ENCODE measurements at places on chromosomes 5 and 9.
A peak's percentile ranks its signal among the peaks of the same experiment; 100 is the strongest.

GRCh38 chr5:148733601-148734438 is 79.5 kb upstream of the HTR4 start:
- DNase-seq, result peak; percentile 49

DNA sequence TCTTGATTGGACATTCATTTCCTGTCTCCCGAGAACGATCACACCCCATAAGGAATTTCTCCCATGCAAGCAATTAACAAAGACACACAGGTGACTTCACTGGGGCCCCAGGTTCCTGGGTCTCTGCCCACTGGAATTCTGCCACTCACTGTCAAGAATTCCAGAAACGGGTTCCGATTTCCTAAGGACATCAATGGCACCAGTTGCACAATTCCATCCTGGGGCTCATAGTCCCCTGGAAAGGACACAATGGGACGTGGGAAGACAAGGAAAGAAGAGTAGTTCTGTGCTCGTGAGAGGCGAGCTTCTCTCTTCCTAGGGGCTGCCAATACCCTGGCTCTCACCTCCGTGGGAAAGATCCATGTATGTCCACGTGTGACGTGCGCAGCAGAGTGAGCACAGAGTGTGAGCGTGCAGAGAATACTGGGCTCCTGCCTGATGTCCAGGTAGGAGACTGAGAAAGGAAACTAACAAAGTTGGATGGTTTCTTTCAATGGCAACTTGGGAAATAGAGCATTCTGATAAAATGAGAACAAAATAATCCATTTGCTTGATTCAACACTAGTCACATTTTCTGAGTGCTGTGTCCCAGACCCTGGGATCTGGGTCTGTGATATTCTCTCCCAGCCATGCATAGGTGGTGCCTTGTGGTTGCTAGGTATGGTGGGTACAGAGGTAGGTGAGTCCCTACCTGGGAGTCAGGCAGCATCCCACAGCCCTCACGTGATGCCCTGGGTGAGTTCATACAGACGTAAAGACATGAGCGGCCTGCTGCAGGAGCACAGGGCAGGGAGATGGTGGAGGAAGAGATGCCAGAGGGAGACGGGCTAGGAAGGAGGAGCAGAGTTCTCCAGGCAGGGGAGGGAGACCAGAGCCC is 159.8 kb downstream of the COL23A1 start:
- no peak for DNase-seq

GRCh38 chr5:177987326-177987725 is 8.7 kb downstream of the PROP1 start:
- DNase-seq, result no peak

GRCh38 chr5:102421647-102422046 is 77.2 kb downstream of the SLCO6A1 start:
- no peak for DNase-seq

DNA sequence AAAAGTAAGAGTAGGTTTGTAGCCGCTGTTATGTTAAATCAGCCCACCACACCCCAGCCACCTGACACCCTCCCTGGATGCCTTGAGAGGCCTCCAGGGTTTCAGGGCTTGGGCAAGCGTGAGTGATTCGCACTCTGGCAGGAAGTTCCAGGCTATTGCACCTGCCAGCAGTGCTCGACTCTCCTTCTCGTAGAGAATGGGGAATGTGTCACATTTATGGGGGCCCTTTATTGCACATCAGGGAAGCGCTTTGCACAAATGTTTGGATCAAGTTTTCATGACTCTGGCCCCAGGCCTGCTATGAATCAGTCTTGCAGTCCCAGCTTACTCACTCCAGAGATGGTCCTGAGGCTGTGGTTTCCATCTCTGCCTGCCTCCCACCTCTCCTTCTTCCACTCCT is 66.1 kb upstream of the ADRA1B start:
- DNase-seq, result no peak

GRCh38 chr5:58983526-58984452 is 400.9 kb downstream of the RAB3C start:
- DNase-seq, result no peak

DNA sequence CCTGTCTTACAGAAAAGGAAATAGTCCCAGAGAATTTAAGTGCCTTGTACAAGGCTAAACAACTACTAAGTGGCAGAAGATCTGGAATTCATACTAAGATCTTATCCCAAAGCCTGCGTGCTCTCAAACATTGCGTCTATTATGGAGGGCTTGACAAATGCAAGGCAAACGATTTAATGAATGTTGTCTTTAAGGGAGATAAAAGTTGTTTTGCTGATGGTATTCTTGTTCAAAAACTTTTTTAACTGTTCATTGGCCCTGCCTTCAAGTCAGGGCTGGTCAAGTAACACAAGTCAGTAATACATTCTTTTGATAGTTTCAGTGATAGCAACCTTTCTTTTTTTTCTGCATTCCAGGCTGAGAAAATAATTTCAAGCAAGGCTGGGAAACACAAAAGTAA is 1.7 kb upstream of the SLC38A9 start:
- DNase-seq, result no peak

GRCh38 chr5:176716320-176716719 is 69.0 kb downstream of the TSPAN17 start:
- DNase-seq, result no peak

DNA sequence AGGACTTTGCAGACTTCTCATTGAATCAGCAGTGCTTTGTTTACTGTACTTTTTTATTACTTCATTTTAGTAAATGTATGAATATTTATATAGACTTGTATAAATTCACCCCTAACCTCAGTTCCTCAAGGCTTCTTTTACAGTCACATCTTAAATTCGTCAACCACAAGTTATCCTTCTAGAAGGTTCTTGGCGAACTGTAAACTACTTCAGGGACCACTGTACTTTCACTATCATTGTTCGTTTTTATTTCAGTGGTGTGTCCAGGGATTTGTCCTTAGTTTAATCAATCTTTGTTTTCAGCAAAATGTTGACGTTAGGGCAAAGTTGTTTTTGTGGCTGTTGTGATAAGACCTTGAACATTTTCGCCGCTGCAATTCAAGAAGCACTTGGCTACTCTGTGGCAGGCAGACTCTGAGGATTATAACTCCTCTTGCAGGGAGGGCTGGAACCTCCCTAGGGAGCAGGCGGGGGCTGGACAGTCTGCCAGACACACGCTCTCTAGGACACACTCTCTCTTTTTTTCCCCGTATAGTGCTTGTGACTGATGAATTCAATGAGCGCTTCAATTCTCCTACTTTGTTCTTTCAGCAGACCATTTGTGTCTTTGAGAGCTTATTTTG is 252.8 kb downstream of the FBXL7 start:
- no peak for DNase-seq

DNA sequence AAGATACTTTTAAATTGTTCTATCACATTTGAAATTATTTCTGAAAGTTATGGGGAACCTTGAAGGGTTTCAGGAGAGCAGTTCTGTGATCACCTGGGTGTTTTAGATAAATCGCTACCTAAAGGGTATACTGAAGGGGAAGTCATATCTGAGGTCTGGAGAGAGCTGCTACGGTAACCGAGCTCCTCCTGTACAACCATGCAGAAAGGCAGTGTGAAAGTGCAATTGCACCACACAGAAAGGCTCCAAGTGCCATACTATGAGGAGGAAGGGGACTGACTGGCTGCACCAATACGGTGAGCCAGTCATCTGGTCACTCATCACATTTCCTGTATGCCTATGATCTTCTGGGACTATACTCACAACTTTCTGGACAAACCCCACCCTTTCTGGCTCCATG is 241.4 kb upstream of the SLC24A2 start:
- DNase-seq, result no peak

DNA sequence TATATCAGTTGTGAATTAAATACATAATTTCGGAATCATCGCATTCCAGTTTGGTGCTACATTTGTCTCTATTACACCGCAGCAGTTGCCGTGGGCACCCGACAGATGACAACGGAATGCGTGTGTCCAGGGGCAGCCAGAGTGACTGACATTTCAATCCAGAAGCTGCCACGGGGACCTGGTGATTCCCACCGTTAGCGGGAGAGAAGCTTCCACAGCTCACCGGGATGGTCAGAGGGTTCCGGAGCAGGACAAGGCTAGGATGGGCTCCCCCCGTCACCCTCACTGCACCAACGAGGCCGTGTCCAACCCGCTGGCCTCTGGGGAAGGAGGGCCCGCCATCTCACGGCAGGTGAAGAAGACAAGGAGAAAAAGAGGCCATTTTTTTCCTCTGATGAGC is 86.8 kb downstream of the GTF3C4 start:
- DNase-seq, result no peak

DNA sequence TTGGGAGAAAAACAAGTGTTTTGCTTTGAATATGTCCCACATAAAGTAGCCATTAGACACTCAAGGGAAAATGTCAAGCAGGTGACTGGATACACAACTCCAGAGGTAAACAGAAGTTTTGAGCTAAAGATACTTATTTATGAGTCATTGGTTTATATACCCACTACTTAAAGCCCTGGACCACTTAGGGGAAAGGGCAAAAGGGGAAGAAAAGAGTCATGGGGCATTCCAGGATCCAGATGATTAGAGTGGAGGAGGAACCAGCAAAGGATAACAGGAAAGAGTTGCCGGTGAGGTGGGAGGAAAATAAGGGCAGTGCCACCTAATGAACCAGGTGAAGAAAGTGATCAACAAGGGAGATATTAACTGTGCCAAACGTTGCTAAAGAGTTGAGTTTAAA is 254.2 kb upstream of the NR4A3 start:
- DNase-seq, result no peak

DNA sequence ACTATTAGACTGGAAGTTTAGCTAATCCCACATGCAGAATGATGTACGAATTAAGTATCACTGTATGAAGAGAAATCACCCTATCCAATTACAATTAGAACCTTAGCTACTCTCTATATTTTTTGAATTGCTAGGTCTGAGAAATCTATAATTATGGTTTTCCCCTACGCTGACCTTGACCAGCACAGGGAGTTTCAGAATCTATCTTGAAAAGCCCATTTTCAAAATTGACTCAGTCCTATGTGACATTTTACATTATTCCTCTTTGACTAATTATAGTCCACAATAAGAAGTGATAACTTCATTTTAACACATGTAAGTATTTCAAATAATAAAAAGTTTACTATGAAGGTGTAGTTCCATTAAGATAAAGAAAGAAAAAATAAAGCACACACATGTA is 21.5 kb downstream of the NUDT12 start:
- DNase-seq, result no peak

DNA sequence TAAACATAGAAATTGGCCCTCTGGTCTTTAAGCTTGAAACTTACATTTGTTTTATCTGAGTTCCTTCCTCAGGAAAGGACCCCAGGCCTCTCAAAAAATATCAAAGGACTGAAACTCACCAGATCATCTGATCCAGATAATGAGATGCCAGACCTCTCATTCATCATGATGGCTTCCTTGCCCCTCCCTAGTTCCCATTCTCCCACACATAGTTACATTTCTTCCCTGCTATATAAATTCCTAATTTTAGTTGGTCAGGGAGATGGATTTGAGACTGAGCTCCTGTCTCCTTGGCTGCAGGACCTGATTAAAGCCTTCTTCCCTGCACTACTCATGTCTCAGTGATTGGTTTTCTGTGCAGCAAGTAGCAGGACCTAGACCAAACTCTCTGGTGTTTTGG is 119.4 kb upstream of the SPIN1 start:
- no peak for DNase-seq

GRCh38 chr9:87873607-87874303 is 8.9 kb upstream of the SPATA31E1 start:
- DNase-seq, result no peak

GRCh38 chr9:99220011-99220410 is 1.7 kb downstream of the ALG2 start:
- DNase-seq, result no peak

DNA sequence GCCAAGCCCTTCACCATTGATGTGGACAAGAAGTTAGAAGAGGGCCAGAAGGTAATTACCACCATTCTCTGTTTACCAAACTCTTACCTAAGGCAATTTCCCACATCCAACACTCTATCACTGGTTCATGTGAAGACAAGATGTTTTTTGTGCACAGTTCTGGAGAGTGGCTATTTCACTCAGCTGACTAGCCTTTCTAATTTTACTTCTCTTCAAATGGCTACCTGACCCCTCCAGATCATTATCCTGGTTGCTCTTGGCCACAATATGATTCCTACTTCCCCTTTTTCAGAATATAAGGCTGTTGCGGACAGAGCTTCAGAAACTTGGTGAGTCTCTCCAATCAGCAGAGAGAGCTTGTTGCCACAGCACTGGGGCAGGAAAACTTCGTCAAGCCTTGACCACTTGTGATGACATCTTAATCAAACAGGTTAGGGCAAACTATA is 7.1 kb downstream of the KIF20A start:
- no peak for DNase-seq

- DNase-seq, result no peak
Observed at GRCh38 chr5:137071526-137071925, 427.6 kb downstream of the SPOCK1 start.
